ENCODE measurements at places on chromosomes 12 and 14. TPM values are rescaled to one million over a fixed set of nuclear protein-coding genes. Genes with fewer than 3 reads are reported as not detected.

DNA sequence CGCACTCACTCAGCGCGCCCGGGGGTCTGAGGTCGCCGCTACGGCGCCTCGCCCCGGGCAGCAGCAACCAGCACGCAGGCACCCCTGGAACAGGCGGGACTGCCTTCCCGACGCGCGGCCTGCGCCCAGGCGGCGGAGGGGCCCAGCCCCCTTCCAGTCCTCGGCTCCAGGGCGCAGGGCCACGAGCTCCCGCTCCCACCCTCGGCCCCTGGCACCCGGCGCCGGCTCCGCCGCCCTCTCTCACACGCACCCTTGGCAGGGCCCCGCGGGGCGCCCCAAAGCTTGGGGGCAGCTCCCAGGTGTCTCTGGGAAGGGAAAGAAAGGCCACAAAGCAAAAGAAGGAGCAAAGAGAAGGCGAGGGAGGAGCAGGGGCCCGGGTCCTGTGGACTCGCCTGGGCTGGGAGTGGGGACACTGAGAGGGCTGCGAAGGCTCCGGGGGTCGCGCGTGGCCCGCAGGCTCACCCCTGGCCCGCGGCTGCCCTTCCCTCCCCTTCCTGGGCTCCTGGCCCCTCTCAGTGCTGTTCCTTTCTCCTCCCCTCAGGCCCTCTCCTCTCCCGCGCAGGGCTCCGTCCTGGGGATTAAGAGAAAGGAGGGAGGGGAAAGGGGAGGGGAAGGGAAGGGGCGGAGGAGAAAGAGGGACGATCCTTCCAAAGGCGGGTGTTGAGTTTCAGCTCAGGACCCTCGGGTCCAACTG, 907 bp upstream of the EFS start:
- DNase-seq: peak; percentile 95

GRCh38 chr14:38887696-38888095, 215.3 kb downstream of the SEC23A start:
- DNase-seq: no peak

DNA sequence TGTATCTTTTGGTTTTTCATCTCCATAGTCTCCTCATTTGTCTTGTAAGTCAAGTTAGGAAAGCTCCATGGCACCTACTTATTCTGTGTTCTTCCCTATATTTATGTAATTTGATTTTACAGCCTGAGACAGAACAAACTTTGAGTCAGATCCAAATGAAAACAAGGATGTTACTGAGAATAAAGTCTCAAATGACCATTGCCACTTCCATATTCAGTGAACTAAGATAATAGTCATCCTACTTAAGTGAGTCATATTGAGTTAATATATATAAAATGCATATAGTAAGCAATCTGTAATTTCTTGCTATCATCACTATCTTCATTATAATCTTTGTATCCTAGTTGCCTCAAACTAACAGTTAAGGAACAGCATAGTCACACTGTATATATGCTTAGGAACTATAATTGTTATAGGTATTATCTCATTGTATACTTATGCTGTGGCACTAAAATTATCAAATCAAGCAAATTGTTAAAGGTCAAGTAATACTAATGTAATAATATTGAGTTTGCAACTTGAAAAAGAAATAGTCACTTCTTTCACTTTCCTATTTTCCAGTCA, 30.8 kb downstream of the TMTC3 start:
- no peak for DNase-seq

DNA sequence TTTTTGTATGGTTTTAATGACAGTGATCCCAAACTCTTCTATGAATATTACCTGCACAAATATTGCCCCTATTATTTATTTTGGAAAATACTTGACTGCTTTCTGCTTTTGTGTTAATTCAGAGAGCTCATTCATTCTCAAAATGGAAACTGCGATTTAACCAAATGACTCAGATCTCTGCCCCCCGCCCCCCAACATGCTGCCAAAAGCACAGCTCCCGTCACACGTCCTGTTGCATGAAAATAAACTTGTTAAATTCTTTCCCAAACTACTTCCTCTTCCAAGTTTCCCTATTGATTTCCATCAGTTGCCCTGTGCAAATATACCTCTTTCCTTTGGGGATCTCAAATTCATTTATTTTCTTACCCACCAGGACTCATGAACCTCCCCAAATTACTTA, 18.0 kb upstream of the NRDE2 start:
- DNase-seq: no peak

DNA sequence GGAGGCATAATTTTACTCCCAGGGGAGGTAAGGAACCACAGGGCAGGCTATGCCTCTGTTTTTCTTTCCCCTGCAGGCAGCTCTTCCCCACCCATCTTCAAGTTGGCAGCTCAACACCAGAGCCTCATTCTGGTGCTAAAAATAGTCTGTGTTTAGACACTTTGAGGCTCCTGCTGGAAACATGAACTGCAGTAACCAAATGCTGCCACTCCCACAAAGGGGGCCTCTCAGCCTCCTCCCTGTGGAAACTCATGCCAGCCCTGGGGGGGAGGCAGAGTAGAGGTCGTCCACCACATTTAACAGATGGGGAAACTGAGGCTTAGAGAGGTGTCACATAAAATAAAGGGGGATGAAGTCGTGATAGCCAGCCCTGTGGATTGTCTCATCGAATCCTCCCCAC, 61.4 kb downstream of the WSCD2 start:
- DNase-seq: peak; percentile 23

DNA sequence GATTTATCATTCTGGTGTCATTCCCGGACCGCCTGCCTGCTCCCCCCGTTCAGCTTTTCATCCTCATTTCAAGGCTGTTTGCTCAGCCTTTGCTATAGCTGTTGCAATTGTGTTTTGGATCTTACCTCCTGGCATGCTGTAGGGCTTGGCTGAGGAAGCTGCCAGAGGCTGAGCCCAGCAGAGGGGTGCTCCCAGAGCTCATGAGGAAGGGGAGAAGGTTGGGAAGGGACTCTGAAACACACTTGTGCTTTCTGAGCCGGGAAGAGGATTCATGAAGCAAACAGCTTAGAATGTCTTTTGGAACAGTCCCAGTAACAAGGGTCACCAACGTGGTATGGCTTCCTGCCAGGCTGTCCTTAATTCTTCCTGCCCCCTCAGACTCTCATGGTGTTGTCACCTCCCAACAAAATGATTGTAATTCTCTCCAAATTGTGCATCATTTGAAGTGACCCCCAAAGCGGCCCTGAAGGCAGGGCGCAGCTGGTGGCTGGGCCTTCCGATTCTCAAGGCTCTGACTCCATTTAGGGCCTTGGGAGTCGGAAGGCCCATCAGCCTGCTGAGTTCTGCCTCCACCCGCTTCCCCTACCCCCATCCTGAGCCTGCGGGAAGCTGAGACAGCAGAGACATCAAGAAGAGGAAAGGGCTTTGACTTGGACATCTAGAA, 111.9 kb upstream of the ARHGAP5 start:
- DNase-seq: no peak

DNA sequence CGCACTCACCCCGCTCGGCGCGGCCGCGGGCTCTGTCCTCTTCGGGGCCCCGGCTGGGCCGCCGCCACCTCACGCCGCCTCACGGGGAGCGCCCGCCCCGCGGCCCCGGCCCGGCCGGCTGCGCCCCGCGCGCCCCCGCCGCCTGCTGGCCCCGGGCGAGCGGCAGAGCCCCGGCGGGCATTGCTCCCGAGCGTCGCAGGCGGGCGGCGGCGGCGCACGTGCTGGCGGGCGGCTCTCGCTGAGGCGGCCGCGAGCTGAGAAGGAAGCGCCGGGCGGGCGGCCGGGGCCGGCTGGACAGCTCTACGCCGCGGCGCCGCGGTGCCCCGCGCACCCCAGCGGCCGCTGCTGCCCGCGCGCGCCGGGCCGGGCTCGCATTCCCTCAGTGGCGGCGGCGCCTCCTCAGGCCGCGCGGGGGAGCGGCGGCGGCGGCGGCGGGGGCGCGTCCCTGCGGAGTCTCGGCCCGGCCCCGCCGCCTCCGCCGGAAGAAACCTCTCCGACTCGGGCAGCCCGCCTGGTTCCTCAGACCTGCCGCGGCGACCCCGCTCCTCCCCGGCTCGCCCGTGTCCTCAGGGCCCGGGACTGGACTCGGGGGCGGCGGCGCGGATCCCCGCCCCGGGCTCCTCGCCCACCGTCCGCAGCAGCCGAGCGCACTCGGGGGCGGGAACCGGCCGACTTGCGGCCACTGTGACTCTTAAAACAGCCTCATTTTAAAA, at the start of gene PITPNM2:
PITPNM2 (minus strand) TSS at position 347 of the 713 bp plus-strand sequence. CDS start 116,500 bp downstream, outside the sequence.
- peak; percentile 75 for DNase-seq

DNA sequence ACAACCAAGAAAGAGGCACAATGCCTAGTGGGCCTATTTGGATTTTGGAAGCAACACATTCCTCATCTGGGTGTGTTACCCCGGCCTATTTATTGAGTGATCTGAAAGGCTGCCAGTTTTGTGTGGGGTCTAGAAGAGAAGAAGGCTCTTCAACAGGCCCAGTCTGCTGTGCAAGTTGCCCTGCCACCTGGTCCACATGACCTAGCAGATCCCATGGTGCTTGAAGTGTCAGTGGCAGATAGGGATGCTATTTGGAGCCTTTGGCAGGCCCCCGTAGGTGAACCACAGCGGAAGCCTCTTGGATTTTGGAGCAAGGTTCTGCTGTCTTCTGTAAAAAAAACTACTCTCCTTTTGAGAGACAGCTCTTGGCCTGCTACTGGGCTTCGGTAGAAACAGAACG, 820.1 kb downstream of the TMTC2 start:
- DNase-seq: no peak

DNA sequence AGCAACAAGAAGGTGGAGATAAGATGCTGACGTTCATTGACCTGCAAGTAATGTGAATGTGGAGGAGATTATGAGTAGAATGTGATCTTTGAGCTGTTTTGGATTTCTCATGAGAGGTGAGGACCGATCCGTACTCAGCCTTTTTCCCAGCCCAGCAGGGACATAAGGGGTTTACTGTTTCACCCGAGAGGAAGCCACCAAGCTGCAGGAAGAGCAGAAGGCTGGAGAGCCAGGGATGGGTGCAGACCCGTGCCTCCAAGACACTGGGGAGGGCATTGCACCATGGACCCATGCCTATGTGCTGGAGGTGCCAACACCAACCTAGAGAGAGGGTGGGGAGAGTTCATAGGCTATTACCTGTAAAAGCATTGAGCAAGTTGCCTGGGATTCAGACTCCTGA, 206.0 kb upstream of the DIO3 start:
- no peak for DNase-seq

- DNase-seq: no peak
Observed at GRCh38 chr14:88975926-88976325, 151.5 kb downstream of the TTC8 start.

- DNase-seq: no peak
Observed at GRCh38 chr12:103456006-103456405, 39.8 kb downstream of the C12orf42 start.

DNA sequence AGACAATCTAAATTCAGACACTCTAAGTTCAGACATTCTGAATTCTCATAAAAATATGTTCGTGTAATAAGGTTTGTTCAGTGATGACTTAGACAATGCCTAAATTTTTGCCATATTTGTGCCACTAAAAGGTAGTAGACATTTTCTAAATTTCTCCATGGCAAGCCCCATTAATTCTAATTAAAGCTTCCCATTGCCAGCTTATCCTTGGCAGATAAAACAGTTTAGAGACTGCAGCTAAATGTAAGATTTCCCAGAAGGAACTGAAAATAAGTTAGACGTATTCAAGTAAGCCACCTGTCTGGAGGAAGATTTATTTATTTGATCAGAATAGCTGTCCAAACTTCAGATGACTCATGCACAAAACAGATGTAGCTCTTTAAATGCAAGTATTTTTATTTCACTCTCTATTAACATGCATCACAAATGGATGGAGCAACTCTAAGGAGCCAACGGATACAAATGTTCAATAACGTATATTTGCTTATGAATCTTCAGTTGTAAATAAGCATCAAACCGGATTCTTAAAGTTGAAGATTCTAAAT, 130.4 kb downstream of the SLC2A13 start:
- DNase-seq: no peak

GRCh38 chr14:64708148-64709004, 4.2 kb downstream of the PLEKHG3 start:
- DNase-seq: peak; percentile 51

ADCY6 gene
- 43.4 TPM for polyA plus RNA-seq

POTEG gene
- not detected for polyA plus RNA-seq

PLBD1 gene
- polyA plus RNA-seq: 27.9 TPM

GPX2 gene
- not detected for polyA plus RNA-seq
